ENCODE measurements at places on chromosomes 3 and 15.

DNA sequence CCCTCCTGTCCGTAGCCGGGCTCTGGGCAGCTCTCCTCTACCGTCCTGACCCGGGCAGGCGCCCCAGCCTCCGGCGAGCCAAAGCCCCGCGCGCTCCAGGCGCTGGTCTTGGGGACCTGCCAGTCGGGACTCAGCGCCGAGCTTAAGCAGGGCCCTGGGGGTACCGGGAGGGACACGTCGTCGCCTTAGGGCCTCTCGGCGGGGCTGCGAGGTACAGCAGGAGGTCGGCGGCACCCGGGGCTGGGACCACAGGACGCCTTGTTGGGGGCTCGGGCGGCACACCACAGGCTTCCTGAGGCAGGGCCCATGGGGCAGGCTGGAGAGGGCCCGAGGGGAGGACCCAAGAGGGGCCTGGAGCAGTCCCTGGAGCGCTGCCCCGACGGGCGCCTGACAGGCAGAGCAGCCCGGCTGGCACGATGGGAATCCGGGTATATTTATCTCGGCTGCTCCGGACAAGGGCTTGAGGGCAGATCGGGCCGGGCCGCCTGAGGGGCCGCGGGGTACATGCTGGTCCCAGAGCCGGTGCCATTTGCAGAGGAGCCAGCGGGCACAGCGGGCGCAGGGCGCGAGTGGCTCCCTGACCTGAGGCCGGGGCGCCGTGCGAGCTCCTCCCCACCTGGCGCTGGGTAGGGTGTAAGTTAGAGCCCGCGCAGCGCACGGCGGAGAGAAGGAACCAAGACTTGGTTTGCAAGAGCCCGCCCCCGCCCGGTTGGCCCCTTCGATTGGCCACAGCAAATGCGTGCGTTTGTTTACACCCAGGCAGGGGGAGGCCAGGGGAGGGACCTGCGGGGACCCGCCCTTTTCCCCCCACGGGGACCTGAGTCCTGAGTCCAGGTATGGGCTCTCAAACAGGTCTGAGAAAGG lies 574 bp downstream of the SLC38A3 start:
- DNase-seq: no peak

DNA sequence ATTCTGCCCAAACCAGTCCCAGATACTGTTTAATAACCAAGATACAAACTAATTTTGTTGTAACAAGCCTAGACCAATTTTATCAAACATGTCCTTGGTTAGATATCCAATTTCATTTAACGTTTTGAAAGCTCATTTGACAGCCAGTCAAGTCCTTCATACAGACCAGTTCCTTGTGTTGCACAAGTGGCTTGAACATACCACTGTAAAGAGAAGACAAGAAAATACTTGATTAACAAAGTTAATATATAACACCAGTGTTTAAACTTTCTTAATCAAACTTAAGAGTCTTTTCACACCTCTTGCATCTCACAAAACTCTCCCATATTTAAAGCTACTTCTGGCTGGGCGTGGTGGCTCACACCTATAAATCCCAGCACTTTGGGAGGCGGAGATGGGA lies 16.0 kb downstream of the PDE12 start:
- no peak for DNase-seq

DNA sequence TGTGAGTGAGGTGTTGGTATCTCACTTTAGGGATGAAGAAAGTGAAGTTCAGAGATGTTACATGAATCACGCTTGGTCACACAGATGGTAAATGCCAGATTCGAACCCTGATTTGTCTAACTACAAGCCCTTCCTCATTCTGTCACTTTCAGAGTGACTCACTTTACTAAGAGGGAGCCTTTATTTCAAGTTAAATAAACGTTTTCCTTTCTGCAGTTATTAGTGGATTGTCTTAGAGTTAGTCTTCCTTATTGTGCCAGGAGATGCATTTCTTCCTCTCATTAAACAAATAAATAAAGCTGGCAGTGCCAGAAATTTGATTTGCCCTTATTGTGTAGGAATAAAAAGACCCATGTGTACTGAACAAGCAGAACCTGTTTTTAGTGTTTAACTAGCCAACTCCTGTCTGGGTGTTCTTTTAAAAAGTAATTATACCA lies 162.5 kb downstream of the AKAP13 start:
- no peak for DNase-seq

DNA sequence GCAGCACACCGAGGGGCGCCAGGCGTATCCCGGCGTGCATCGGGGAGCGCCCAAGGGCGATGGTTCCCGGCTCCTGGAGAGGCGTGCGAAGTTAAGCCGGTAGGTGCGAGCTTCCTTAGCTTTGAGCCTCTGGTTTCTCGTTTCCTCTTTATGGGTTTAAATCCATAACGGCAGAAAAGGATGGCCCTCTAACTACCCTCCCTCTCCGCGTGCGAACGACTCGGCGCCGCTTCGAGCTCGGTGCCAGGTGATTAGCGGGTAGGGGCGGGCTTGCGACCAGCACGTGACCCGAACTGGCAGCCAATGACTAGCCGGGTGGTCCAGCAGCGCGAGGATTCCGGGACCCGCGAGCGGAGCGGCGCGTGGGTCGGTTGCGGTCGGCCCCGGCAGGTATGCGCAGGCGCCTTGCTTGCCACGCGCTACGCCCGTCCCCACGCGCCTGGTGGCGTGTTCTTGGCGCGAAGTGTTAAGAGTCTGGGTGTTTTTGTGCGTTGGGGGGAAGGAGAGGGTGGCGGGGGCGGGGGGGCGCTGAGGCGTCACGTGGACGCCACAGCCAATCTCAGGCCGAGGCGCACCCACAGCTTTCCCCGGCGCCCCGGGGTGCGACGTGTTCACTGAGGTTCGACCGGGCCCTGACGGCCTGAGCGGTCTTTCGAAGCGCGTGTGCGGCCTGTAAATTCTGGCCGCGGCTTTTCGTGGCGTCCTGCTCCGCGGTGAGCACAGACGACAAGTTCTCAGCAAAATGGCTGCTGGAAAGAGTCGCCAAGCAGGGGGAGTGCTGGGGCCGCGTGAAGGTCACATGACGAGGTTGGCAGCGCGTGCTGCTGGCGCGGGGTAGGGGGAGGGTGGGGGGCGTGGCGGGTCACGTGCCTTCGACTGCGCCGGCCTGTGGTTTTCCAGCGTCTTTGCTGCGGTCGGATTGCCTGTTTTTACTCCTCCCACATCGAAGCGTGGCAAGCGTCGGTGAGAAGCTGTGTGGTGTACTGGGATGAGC lies 38.7 kb upstream of the MGA start:
- no peak for DNase-seq
